A673 (cell line): ENCODE measurements at places on chromosomes 4 and X. TPM values are rescaled to one million over a fixed set of nuclear protein-coding genes. Genes with fewer than 3 reads are reported as not detected.

GRCh38 chr4:25908491-25908901 lies 5.5 kb upstream of the SMIM20 start:
- H3K27ac ChIP-seq: no peak overlapping the region
- H3K4me1 ChIP-seq: peaks cover 9% of the 10 kb centered on the region
- no peaks in the 10 kb centered on the region for H3K27me3 ChIP-seq
- no peak overlapping the region for H3K4me3 ChIP-seq
- H3K36me3 ChIP-seq: no peaks in the 10 kb centered on the region
- peak; percentile 60 for DNase-seq

GRCh38 chr4:176660561-176660960 lies 132.2 kb downstream of the VEGFC start:
- no peak overlapping the region for H3K4me3 ChIP-seq
- H3K36me3 ChIP-seq: no peaks in the 10 kb centered on the region
- peaks cover 31% of the 10 kb centered on the region for H3K27me3 ChIP-seq

ERAS gene
- total RNA-seq: not detected in 2 replicates

ODAM gene
- total RNA-seq: not detected in 2 replicates
